ENCODE measurements at places on chromosomes 1 and 21.

GRCh38 chr1:186659890-186660341, 20.3 kb downstream of the PTGS2 start:
- DNase-seq, result no peak

DNA sequence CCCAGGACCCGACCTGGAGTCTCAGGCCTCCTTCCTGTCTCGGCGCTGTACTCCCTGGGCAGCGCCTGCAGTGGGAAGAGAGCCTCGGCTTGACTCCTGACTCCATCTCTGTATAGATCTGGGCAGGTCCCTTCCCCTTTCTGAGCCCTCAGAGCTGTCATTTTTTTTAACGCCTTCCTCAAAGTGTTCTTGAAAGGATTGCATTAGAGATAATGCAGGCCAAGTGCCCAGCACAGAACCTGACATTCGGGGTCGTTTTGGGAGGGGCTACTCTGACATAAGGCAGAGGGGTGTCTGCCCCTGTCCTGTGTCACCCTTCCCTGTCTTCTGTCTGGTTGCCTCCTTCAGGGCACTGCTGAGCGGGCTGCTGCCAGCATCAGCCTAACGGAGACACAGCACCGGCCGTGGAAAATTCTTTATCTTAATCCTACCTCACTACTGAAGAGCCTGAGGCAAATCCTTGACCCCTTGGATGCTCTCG, 271.6 kb downstream of the TRABD2B start:
- DNase-seq, result no peak

DNA sequence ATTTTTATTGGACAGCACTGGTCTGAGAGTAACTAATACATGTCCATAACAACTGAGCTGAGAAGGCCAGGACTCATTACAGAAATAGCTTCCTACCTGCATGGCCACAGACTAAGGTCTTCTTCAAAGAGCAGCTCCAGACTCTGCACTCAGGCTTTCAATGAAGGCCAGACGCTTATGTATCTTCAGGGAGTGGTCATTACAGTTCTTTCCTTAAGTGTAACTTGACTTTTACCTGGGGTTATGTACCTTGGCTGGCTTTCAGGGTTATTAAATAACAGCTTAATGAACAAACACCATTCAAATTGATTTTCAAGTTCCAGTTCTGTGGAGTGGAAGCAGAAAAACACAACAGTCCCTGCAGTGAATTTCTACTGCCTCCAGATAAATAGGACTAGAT, 23.8 kb upstream of the SLC22A15 start:
- DNase-seq, result no peak

GRCh38 chr1:88104236-88104635, 579.8 kb upstream of the PKN2 start:
- no peak for DNase-seq

DNA sequence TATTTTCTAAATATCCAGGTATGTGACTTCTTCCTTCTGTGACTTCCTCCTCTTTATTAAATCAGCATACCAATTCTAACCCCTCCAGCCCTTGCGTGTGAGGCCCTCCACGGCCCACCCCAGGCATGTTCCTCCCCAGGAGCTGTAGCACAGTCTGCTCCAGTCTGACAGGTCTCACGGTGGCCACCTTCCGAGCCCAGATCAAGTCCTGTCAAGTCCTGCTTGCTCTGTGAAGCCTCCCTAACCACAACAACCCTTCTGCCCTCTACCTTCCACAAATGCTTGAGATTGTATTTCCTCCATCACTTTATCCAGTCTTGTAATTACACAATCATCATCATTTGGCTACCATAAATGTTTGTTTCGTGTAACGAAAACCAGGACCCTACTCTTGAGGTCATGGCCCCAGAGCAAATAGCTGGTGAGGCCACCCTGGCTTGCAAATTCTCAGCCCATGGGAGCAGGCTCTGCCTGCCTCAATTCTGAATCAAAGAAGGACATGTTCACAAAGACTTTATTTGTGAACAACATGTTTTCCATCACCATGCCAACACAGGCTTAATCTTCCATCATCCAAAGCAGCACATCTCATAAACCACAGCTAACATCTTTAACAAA, 33.0 kb upstream of the S100A7 start:
- no peak for DNase-seq

GRCh38 chr1:234294109-234294817, 79.0 kb upstream of the COA6 start:
- no peak for DNase-seq

DNA sequence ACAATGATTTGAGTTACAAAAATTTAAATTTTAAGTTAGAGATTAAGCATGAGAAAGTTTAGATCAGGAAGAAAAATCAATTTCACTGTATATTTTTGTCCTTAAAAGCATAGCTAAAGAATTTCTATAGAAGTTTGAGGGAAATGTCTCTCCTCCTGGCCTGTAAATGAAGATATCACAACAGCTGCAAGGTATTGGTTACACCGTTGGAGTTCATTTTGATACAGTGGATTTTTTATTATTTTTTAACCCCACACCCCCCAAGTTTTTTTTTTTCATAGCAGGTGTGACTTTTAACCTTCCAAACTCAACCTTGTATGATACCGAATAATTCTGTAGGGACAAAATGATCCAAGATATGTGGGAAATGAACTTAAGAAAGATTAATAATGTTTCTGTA, 156.3 kb downstream of the DISP1 start:
- no peak for DNase-seq

DNA sequence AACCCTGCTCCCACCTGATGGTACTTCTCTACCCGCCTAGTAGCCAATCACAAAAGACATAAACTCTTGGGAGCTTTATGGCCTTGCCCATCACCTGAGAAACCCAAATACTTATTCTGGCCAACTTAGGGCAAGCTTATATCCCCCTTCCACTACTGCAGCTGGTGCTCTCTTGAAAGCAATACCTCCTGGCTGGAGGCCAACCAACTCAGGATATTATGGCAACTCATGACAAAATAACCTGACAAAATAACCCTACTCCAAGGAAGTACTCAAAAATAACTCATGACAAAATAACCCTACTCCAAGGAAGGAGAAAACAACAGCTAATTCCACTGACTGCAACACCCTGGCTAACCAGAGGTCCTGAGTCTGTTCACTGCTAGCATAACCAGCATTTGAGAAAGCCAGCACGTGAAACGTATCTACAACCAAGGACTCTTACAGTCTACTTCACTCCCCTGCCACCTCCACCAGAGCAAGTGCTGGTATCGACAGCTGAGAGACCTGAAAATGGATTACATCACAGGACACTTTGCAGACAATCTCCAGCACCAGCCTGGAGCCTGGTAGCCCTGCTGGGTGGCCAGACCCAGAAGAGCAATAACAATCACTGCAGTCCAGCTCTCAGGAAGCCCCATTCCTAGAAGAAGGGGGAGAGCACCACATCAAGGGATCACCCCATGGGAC, 179.9 kb downstream of the COL24A1 start:
- DNase-seq, result no peak

GRCh38 chr1:233157245-233157644, 138.3 kb downstream of the PCNX2 start:
- DNase-seq, result no peak

DNA sequence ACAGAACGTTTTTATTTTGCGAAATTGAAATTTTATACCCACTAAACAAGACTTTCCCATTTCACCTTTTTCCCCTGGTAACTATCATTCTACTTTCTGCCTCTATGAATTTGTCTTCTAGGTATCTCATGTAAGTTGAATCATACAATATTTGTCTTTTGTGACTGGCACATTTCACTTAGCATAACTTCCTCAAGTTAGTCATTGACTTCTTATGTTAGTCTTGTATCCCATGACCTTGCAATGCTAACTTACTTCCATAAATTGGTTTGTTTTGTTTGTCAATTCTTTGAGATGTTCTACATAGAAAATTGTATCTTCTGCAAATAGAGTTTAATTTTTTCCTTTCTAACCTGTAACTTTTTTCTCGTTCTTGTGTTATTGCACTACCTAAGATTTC, 26.9 kb downstream of the SH3BP5L start:
- DNase-seq, result no peak

DNA sequence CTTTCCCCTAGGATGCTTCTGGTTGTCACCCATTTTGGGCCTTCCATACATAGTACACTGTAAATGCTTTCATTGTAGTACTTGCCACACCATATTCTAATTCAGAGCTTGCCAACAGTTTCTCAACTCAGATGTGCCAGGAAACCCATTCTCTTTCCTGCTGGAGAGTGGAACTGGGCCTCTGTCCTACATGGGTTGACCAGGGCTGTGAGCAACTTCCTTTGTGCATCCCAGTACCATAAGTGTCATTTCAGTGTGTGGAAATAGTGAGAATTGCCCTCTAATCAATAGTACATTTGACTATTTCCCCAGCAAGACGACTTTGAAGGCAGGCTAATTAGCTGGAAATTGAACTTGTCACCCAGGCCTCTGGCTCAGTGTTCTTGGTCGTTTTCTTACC, 74.8 kb downstream of the MTR start:
- DNase-seq, result no peak

Measured in D721Med (cell line).